Activated T-helper 1 cell treated with anti-CD3 and anti-CD28 coated beads, Interleukin-2, amount 50 U/mL, for 16 hours (primary cell): ENCODE measurements at places on chromosomes 6 and 20.

DNA sequence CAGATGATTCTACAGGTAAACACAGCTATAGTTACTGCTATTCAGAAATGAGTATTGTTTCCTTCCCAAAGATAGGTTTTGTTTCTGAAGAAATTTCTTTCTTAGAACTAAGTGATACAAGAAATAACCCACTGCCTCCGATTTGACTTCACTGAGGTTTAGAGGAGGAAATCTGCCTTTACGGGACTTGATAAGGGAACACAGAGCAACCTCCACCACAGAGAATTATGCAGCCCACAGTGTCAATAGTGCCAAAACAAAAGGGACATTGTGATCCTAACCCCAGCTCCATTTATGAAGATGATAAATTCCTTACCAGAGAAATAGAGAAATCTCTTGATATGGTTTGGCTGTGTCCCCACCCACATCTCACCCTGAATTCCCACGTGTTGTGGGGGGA, 164.6 kb downstream of the ZNF217 start:
- no peak for DNase-seq

GRCh38 chr6:41103847-41104246, 31.1 kb downstream of the NFYA start:
- no peak for DNase-seq

DNA sequence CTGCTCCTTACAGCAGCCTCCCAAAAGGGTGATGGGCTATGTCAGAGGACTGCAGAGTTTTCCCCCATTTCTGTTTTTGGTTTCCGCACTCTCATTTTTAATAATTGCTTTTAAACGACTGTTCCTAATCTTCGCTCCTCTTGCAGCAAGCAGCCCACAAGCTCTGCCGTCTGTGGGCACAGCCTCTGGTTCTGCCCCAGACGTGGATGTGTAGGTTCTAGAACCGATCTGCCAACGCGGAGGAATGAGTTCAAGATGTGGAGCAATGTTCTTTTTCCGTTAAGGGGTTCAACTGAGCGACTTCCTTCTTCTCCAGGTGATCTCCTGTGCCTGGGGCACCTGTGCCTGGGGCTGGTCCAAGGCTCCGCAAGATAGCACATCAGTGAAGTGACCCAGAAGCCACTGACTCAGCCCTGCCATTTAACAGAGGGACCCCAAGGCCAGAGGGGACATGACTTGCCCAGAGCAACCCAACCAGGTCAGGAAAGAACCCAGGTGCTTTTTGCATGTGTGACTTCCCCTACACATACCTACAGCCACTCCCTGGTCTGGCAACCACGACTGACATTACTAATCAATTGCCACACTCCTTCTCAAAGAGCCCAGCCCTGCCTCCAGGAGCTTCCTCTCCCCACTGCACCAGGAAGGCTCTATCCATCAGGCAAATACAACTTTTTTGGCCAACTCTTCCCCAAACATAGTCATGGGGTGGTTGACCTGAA, 22.7 kb downstream of the PMEPA1 start:
- DNase-seq: no peak

GRCh38 chr6:127366282-127367022, 23.0 kb upstream of the ECHDC1 start:
- DNase-seq: no peak

- no peak for DNase-seq
These were observed 31.8 kb downstream of the TFAP2B start for GRCh38 chr6:50850223-50851048.

GRCh38 chr6:6841571-6841970, 253.1 kb downstream of the LY86 start:
- no peak for DNase-seq

GRCh38 chr6:76984572-76984971, 478.7 kb downstream of the HTR1B start:
- DNase-seq: no peak

DNA sequence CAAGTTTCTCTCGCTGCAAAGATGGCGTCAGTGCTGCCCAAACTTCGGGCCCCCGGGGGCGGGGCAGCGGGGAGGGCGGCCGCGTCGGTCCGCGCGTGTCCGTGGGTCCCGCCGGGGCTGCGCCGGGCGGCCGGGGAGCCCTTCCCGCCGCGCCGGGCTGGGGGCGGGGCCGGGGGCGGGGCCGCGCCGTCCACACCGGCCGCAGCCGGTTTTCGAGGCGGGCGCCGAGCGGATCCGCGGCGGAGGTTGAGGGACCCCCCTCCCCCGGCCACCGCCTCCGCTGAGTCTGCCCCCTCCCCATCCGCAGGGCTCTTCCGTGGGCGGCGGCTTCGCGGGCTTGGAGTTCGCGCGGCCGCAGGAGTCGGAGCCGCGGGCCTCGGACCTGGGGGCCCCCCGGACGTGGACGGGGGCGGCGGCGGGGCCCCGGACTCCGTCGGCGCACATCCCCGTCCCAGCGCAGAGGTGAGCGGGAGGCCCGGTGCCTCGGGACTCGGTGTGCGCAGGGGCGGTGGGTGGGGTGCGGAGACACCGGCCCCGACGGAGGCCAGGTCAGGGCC, 572 bp downstream of the SLC2A4RG start:
- peak; percentile 52 for DNase-seq

- no peak for DNase-seq
These were observed 194.5 kb upstream of the CDYL start for GRCh38 chr6:4581468-4582385.
